Left ventricle myocardium superior (tissue), 1 donor: ENCODE measurements at places on chromosomes 1 and 21. TPM values are rescaled to one million over a fixed set of nuclear protein-coding genes. Genes with fewer than 3 reads are reported as not detected.

- DNase-seq = peak; percentile 89
Observed at GRCh38 chr1:156889802-156890580, 3.5 kb upstream of the PEAR1 start.

DNA sequence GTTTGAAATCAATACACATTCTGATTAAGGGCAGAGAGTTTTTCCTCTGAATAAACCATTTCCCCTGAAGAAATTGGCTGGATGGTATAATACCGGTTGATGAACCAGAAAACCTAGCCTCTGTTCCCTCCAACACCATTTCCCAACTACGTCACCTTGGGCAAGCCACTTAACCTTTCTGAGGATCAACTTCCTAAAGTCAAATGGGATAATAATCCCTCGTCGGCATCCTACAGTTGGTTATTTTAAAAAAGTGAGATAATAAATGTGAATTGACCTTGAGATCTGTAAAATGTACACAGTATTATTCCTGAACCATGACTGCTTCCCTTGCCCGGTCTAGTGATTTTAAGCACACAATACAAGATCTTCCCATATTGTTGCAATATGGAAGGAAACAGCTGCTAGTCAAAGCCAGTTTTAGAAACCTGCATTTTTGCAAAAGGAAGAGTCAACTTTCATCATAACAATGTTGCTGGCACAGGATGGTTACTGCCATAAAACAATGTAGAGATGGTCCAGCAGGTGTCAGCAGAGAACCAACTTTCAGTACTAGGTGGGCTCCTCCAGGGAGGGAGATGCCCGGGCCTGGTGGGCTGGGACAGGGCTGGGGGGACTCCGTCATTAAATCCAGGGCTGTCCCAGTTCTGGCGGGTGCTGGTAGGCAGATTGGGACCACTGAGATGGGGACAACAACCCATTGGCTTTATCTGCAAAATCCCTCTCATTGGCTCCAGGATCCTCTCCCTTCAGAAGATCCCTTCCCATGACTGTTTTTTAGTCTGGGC, 5.2 kb upstream of the HLX start:
- peak; percentile 41 for DNase-seq

DNA sequence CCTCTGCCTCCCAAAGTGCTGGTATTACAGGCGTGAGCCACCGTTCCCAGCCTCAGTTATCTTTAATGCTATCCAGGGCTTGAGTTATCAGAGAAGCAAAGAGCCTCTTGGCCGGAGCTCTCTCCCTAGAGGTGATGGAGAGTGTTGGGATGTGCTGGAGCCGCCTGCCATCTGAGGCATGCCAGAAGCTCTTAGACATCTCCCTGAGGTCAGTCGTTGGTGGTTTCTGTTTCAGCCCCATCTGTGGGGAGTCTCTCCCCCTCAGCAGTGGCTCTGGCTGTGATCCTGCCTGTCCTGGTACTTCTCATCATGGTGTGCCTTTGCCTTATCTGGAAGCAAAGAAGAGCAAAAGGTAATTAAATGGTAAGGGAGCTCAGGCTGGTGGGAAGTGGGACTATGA, 11.6 kb upstream of the ZNF691 start:
- no peak for DNase-seq

DNA sequence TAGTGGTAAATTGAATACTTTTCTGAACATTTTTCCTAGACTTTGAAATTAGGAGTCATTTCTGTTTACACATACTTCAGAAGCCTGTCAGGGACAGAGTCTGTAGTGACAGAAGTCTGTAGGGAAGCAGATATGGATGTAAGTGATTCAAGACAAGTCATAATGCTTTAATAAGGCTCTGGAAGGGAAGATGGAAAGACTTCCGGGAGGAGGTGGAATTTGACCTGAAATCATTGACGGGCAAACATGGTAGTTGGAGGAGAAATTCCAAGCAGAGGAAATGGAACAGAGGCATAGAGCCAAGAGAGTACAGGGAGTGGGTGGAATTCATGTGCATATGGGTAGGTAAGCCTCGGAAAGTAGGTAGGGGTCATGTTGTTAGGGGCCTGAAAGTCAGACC, 22.5 kb downstream of the CAMTA1 start:
- DNase-seq = no peak

- DNase-seq = no peak
Observed at GRCh38 chr1:157968508-157968907, 24.9 kb upstream of the KIRREL1 start.

GRCh38 chr1:41578712-41579335, 94.3 kb upstream of the EDN2 start:
- no peak for DNase-seq

DNA sequence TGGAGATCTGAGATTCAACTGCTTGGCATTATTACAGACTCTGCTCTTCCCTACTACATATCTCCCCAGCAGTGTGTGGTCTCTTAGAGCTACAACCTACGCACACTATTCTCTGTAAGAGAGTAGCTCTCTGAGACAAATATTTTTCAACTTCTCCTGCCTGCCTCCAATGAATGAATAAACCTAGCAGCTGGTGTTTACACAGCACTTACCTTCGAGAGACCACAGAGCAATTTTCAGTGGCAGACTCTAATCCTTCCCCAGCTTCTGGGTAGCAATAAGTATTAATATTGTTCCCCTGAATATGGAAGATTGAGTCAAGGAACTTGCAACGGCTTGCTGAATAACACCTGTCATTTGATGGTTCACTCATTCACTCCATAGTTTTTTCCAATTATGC, 350.9 kb upstream of the SPAG17 start:
- no peak for DNase-seq

GRCh38 chr1:55056632-55056992, 17.3 kb downstream of the PCSK9 start:
- DNase-seq = no peak

- no peak for DNase-seq
Observed at GRCh38 chr1:52668711-52669110, 29.4 kb downstream of the COA7 start.

Gene TPTE
- total RNA-seq = not detected

Gene PLPPR4
- total RNA-seq = 0.55 TPM

Gene PTGS2
- total RNA-seq = 0.77 TPM
